ENCODE measurements at places on chromosomes 13 and 19.

GRCh38 chr19:11699931-11700794, 38.6 kb downstream of the ZNF823 start:
- peak; percentile 53 for DNase-seq

- DNase-seq, result no peak
Measured at GRCh38 chr13:40626561-40626960, 39.9 kb downstream of the FOXO1 start.

DNA sequence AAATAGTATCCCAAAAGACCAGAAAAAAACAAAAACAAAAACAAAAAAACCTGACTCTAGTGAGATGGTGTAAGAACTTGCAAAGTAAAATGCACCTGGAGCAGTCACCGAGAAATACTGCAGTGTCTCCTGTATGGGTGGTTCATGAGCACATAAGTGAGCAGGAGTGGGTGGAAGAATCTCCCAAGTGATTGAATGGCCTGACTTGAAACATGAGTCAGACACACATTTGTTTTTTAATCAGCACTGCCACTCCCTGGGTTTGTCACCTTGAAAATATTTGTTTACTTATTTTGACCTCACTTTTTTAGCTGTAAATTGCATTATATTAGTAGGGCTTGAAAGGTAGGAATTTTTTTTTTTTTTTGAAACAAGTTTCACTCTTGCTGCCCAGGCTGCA, 2.0 kb downstream of the ZNF431 start:
- no peak for DNase-seq

DNA sequence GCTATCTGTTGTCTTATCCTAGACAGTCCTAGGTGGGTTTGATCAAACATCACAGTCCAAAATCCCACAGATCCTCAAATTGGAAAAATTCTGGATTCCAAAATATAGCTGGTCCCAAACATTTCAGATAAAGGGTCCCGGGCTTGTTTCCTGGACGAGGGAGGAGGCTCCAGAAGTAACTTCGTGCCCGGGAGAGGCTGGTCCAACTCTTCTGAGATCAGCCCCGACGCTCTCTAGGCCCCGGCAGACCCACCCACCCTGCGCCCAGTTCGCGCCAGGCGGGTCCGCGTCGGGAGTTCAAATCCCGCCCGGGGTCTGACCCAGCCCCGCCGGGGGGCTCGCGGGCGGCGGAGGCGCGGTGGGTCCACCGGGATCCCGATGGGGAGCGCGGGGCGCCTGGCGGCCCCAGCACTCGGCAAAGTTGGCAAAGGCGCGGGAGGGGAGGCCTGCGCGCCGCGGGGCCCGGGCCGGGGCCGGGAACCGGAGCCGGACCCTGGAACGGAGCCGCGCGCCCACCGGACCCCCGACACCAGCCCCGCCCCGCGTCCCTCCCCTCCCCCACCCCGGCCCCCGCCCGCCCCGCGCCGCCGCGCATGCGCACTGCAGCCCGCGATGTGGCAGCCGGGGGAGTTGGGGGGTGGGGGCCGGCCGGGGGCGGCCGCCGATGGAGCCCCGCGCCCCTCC, 513 bp downstream of the MIER2 start:
- DNase-seq, result no peak

DNA sequence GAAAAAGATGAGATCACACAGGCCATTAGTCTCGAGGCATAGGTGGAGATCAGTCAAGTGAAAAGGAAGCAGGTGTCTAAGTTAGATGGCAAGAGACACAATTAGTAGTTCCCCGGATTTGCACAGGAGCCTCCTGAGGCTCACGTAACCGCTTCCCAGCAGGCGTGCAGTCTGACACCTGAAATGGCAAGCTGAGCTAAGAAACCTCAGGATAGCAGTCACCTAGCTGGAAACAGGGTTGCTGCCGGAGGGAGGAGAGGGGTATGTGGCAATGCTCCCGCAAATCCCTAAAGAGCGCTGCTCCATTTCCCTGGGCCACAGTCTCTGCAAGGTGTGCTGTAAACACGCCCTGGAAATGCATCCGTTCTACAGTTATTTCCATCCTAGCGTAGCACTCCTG, 1151.0 kb downstream of the DIAPH3 start:
- DNase-seq, result no peak

- DNase-seq, result peak; percentile 92
Measured at GRCh38 chr19:29212648-29213573, at the start of gene UQCRFS1. TSS of gene UQCRFS1 (minus strand) at chr19:29213151. CDS start at chr19:29213118, 33 bp downstream.

DNA sequence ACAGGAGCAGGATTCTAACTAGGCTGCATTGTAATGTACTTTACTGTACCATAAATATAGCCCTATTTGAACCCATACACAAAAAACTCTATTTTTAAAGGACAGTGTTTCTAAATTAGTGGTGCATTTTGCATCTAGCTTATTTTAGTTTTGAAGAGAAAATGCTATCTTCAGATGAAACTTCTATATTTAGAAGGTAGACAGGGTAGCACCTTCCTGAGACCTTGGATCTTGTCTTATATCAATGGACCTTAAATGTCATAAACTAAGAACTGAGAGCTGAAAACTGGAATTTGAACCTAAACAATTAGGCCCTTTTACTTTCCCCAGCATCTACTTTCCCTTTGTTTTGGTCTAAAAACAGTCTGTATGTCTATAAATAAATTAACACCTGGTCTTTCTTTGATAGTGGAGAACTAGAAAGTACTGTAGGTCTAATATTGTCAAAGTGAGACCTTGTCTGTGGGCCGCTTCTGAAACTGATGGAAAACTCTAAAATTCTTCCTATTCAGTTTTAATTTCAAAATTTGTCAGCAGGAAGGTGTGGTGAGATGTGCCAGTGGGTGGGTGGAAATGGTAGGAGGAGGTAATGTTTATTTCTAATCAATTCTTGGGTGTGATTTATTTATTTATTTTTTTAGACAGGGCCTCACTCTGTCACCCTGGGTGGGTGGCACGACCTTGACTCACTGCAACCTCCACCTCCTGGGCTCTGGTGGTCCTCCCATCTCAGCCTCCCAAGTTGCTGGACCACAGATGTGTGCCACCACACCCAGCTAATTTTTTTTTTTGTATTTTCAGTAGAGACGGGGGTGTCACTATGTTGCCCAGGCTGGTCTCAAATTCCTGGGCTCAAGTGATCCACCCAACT, 10.1 kb downstream of the COG3 start:
- DNase-seq, result no peak

DNA sequence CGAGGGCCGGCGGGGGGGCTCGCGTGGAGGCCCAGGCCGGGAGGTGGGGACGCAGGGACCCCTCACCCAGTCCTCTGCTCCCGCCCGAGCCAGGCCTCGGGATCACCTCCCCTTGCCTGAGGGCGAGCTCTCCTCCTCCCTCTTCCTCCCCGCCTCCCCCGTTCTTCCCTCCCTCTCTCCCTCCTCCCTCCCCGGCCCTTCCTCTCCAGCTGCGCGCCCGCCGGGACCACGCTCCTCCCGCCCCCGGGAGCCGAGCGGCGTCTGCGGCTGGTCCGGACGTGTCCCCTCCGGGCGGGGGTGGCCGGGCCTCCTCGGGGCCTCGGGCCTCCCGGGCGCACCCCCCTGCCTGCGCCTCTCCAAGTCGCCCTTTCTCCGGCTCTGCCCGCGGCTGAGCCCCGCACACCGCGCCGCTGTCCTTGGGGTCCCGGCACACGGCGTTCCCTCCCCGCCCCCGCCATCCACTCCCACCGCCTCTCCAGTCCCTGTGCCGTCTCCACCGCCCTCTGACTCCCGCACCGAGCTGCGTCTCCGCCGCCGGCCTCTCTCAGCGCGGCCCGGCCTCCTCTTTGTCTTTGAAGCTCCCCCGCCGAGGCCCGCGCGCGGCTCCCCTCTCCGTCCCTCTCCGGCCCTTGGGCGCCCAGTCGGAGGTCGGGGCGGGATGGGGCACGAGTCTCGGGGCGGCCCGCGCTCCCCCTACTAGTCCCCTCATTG, 5.7 kb downstream of the SOX1 start:
- DNase-seq, result no peak

- no peak for DNase-seq
Measured at GRCh38 chr13:35162420-35162819, 220.3 kb downstream of the NBEA start.

DNA sequence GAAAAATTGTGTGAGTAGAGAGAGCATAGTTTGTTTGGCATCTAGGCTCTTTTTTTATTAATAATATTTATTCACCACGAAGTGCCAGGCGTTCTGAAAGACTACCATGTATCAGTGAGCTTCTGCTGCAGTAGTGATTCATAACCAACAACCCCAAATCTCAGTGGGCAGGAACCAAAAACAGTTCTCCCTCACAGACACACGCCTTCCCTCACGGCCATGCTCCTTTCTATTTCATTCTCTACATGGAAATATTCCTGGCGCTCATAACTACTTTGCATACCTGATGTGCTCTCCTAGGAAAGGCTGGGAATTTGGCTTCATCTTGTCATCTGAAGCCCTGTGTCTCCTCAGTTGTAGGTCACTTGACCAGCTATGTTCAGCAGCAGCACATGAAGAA, 26.6 kb upstream of the AMER2 start:
- no peak for DNase-seq

GRCh38 chr13:25966086-25966485, 85.7 kb downstream of the SHISA2 start:
- DNase-seq, result no peak

- DNase-seq, result no peak
Measured at GRCh38 chr13:20571676-20572075, 4.7 kb downstream of the IFT88 start.

- no peak for DNase-seq
Measured at GRCh38 chr19:41802770-41803169, 6.4 kb downstream of the CEACAM3 start.

DNA sequence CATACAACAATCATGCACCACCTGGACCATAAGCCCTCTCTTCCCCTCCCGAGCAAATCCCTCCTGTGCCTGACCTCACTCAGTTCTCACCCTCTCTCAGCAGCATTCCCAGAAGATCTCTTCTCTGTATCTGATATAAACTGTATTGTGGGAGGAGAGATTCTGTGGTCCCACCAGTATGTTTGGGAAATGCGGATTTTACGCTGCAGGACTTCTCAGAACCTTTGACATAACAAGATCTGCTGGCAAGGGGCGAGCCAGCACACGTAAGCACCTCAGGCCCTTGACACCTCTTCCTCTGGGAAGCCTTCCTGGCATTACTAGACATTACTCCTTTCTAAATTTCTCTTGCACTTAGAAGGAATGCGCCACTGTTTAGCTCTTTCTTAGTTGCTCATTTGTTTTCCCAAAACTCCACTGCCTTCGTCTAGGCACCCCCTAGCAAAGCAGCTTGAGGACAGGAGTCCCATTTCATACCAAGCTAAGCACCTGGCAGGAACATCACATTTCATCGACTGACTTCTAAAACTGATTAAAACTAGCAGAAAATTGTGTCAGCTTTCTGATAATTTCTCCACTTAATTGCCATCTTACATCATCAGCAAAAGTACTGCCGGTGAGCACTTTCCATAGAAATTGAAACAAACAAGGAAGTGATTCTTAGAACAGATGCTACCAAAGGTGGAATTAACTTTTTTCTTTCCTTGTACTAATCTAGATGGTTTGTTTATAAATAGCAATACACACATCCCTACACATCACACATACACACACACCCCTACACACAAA, 63.2 kb downstream of the CCDC70 start:
- DNase-seq, result no peak

DNA sequence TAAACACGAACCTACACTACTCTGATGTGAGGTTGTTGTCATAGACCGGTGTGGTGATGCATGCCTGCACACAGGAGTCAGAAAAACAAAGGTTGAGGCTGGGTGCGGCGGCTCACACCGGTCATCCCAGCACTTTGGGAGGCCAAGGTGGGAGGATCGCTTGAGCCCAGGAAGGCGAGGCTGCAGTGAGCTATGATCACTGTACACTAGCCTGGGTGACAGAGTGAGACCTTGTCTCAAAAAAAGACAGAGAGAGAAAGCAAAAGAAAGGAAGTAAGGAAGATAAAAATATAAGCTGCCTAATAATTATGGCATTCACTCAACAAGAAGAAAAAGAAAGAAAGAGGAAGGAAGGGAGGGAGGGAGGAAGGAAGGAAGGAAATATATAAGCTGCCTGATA, 9.3 kb downstream of the GP6 start:
- DNase-seq, result no peak

- no peak for DNase-seq
Measured at GRCh38 chr13:69461397-69461796, 646.2 kb upstream of the ATXN8OS start.

- DNase-seq, result no peak
Measured at GRCh38 chr13:45162821-45163220, 38.0 kb downstream of the KCTD4 start.

DNA sequence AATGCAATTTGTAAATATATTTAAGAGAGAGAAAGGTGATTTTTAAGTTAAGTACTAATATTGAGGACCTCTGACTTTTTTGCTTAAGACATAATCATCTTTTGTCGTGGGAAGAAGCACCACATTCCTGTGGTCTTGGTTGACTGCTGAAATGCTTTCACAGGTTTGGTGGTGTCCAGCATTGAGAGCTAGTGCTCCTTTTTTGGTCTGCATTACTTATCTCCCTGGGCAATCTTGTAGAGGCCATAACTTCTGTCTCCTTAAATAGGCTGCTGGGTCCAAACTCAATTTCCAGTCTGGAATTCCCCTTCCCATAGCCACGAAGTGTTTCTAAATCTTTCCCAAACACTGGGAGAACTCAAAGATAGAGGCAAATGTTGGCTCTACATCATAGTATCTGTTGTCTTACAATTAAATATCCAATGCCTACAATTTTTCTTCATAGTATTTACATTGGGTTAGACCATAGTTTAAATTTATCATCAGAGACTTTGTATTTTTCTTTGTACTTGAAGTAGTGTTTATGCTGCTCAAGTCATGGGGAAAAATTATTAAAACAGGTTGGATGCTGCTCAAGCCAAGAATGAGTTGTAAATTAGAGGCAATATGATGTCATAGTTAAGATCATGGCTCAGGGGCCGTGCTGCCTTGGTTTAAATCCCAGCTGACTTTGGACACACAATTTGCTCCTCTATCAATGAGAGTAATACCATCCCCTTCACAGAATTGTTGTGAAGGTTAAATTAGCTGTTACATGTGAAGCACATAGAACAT, 105.6 kb downstream of the POSTN start:
- DNase-seq, result no peak

GRCh38 chr19:18450931-18451836, 13.3 kb upstream of the ISYNA1 start:
- peak; percentile 53 for DNase-seq

- DNase-seq, result no peak
Measured at GRCh38 chr13:103625194-103625593, 559.0 kb upstream of the SLC10A2 start.

GRCh38 chr13:50415428-50415827, 400.2 kb downstream of the KCNRG start:
- no peak for DNase-seq

- no peak for DNase-seq
Measured at GRCh38 chr13:84940167-84940566, 859.1 kb downstream of the SLITRK6 start.

DNA sequence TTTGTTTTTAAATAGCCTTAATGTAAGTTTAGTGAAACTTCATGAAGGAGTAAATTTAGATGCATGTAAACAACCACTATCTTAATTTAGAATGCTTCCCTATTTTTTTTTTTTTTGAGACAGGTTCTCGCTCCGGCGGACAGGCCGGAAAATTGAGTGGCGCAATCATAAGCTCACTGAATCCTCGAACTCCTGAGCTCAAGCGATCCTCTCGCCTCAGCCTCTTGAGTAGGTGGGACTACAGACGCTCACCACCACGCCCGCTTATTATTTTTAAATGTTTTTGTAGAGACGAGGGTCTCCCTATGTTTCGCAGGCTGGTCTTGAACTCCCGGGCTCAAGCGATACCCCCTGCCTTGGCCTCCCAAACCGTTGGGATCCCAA, 1.6 kb downstream of the TEX30 start:
- DNase-seq, result no peak

Measured in T47D (cell line).